Hematopoietic multipotent progenitor cell (in vitro differentiated cells): ENCODE measurements at places on chromosomes 5 and 9.

DNA sequence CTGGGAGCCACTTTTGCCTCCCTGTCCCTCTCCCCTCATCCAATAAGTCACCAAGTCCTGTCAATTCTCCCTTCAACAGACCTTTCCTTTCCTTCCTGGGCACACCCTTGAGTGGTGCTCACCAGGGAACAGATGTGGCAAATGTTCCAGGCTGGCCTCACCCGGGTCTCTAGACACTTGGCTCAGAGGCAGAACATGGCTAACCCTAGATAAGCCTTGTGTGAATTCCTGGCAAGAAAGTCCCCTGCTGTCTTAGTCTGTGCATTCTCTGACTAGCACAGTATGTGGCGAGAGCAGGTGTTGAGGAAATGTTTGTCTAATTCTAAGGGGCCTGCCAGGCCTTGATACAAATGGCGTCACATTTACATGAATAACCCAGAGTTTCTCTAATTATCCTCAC is 41.2 kb upstream of the PTGS1 start:
- DNase-seq, result no peak

DNA sequence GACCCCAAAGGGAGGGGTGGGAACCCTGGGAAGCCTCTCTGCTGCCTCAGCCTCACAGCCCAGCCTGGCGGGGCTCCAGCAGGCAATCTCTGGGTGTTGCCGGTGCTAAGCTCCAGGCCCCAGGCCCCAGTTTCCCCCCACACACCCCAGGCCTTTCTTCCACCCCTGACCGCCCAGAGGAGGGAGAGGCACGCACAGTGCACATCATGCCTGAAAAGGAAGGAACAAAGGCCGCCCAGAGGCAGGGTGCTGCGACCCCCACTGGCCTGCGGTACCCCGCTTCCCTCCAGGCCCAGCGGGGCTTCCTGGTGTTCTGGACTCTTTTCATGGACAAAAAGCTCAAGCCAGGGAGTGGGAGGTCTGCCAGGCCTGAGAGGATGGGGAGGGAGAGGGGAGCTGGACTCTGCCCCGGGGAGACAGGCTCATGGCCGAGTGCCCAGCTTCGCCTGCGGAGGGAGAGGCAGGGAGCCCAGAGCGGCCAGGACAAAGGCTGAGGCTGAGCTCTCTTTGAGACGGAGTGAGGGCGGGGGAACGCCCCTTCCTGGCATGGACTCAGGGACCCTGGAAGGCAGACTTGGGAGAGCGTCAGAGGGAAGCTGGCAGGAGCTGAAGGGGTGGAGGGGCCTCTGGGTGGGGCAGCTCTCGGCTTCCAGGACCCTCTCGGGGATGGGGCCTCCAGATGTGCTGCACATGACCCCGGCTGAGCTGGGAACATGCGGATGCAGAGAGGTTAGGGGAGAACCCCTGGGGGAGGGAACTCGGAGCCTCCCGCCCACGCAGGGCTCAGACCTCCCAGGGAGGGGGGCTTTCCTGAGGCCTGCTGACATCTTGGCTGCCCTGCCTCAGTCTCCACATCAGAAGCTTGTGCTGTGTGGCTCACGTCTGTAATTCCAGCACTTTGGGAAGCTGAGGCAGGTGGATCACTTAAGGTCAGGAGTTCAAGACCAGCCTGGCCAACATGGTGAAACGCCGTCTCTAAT is 1.8 kb upstream of the ENTPD2 start:
- DNase-seq, result no peak

- DNase-seq, result no peak
These were observed 145.5 kb upstream of the SLC24A2 start for GRCh38 chr9:19934301-19934871.

DNA sequence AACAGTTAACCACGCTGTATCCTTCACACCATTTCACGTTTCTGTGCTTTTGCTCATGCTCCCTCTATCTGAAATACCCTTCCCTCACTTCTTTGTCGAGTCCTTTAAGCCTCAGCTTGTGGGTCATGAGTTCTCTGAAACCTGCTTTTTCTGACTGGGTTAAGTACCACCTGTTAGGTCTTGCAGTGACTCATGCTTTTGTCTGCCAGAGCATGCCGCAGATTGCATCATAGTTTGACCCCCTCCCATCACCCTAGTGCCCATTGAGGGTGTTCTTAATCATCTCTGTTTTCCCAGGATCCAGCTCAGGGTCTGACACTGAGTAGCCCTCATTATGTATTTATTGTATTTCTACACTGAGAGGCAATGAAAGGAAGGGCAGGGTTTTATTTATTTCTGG is 190.2 kb downstream of the ASTN2 start:
- DNase-seq, result no peak

GRCh38 chr9:126423142-126423915 is 96.7 kb downstream of the MVB12B start:
- DNase-seq, result no peak

GRCh38 chr5:60066502-60066901 is 173.0 kb upstream of the PDE4D start:
- DNase-seq, result no peak

DNA sequence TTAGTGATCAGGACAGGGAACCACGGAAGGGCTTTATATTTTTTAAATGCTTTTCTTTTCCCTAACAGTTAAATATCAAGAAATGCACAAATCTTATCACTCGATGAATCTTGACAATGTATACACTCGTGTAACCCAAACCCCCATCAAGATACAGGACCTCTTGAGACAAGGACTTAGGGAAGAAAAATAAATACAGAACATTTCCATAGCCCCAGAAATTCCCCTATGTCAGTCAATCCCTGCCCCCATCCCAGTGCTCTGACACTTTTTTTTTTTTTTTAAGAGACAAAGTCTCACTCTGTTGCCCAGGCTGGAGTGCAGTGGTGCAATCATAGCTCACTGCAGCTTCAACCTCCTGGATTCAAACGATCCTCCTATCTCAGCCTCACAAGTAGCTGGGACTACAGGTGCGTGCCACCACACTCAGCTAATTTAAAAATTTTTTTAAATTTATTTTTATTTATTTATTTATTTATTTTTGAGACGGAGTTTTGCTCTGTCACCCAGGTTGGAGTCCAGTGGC is 2.7 kb downstream of the SPINK4 start:
- no peak for DNase-seq

GRCh38 chr9:78306222-78307076 is 9.5 kb downstream of the PSAT1 start:
- DNase-seq, result no peak

GRCh38 chr5:140205952-140206351 is 31.0 kb downstream of the CYSTM1 start:
- DNase-seq, result no peak

DNA sequence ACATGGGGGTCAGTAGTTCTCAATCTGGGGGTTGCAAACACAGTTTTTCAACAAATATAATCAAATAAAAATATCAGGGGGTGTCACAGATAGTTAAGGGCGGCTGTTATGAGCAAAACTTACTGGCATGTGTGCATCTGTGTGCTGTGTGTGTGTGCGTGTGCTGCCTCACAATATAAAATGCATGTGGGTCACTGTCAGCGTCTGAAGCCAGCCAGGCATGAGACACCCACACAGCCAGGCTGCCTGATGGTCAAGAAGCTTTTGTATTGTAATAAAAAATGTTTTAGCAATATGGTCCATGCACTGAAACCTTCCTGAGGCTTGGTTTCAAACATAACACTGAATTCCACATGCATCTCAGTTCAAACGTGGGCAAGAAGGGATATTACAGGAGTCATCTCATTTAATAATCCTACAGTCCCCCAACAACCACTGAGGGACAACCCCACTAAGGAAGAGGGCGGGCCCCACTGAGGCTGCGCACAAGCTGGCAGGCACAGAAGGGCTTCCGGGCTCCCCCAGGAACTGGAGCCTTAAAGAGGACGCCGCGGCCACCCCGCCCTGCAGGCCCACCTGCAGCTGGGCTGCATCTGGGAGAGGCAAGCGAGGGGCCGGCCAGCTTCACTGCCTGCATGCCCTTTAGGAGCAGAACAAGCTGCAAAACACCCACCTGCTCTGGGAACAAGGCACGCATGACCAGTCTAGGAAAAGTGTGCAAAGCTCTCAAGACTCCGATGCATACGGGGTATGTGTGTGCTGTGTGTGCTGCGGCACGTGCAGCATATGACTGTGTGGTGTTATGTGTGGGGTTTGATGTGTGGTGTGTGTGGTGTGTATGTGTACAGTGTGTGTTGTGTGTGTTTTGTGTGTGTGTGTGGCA is 14.1 kb downstream of the SEMA4D start:
- no peak for DNase-seq

DNA sequence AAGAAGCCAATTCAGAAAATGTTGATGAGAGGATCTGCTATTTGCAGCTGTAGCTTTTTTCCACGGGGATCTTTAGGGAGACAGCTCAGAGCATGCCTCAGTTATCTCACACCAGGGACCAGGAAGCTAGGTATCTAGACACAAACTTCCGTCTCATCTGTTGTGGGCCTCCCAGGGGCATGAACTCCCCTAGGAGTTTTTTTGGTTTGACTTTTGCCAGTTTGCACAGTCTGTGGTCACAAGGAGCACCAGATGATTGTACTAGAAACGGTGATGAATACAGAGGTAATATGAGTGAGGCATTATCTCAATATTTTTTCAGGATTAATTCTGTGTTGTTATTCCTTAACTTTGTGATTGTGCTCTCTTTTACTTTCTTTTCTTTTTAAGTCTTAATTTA is 533.2 kb upstream of the SEMA6A start:
- DNase-seq, result no peak

DNA sequence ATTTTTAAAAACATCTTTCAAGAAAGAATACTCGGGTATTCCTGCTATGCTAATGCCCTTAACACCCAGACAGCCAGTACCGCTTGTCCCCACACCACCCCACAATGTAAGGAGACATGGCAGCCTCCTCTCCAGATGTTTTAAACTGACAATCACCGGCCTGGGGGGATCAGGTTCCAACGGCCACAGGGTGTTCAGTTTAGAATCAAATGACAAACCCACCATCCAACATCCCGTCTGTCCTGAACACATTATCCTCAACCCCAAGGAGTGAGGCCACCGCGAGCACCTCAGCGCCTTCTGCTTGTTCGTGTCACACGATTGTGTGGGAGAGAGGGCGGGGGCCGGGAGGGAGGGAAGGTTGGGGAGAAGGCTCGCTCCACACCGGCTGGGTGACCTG is 152.8 kb downstream of the PAX5 start:
- no peak for DNase-seq
